ENCODE measurements at places on chromosomes 12 and 14.

DNA sequence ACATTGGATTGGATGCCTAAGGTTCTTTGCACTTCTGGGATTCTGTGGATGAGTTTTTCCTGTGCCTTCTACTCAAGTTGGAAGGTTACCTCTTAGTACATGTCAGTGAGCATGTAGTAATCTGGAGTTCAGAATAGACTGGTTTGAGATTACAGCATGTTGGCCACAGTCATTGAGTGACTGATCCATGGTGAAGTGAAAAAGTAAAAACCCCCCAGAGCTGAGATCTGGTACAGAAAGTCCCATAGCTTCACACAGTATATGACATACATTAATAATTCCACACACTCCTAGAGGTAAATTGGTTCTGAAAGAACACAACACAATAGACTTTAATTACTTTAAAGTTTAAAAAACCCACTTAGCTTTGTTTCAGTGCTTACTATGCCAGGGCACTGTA, 11.9 kb upstream of the CCND2 start:
- no peak for DNase-seq

DNA sequence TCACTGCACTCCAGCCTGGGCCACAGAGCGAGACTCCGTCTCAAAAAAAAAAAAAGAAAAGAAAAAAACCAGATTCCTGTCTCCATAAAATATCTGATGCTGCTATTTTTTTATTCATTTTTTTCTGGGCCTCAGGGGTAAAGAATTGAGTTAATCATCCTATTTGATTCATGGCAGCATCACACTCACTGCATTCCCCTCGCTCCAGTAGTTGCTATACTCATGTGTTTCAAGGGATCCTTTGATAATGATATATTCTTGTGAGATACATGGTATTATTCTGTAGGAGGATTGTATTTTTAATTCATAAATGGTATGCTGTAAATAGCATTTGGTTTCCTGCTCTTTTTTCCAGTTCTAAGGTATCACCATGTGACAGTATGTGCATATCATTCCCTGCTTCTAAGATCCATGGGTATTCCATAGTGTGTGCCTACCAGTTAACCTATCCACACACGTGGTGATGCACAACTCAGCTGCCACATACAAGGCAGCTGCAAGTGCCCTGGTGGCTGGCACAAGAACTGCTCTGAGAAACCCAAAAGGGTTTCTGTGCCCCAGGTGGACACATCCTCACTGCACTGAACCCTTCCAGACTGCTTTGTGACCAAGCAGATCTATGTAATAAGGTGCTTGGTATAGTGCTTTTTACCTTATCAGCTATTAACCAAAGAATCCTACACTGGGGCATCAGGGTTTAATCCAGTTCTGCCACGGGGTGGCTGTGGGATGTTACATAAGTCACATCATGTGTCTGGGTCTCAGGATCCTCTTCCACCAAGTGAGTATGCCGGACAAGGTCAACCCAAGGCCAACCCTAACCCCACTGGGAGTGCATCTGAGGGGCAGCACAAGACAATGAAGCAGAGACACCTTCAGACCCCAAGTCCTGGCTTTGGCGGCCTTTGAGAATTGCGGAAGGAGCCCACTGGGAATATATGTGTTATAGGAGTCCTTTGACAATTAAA, 74.6 kb downstream of the ZFP36L1 start:
- no peak for DNase-seq

GRCh38 chr14:24852312-24853060, 197.5 kb downstream of the STXBP6 start:
- DNase-seq, result no peak

DNA sequence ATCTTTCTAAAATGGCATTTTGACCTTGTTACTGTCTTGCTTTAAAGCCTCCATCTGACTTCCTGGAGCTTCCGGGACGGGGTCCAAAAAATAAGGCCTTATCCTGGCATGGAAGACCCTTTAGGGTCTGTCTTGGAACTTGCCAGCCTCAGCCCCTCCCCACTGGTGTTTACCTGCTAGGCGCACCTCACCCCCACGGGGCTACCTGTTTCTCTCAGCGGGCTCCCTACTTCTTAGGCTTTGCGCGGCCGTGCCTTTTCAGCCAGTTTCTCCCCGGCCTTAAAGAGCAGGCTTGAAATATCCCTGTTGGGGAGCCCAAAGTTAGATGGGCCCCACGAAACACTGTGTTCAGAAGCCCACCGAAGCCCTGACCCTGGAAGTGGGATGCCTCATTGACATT, 5.1 kb downstream of the RTL1 start:
- DNase-seq, result no peak

- no peak for DNase-seq
These were observed 99.0 kb downstream of the RTN1 start for GRCh38 chr14:59771577-59771976.

DNA sequence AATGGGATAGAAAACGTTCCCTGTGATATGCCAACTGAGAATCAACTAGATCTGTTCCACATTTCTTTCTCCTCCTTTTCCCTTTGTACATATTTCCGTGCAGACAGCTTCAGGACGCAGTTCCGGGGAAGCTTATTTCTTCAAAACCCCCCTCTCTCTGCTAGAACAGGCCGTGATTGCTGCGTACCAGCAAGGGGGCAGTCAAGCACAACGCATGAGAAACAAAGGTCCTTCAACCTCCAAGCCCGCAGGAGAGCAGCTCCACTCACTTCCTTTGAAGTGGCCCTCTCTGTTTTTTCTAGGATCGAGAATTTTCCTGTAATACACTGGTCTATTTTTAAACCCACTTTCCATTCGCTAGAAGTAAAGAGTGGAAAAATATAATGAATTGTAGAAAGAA, 80.8 kb downstream of the ZNF664 start:
- no peak for DNase-seq

DNA sequence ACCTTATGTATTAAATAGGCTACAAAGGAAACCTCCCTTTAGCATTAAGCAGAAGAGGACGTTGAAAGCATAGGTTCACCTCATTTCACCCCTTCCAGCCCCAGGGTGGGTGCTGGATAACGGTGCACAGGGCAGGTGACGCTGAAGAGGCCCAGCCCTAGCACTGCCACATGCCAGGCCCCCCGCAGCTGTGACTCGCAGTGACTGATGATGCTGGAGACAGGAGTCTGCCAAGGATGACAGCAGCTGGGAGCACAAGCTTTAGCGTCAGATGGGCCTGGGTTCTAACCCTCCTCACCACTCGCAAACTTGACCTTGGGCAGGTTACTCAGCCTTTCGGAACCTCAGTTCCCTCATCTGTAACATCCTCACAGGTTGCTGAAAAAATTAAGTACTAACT, 76.7 kb downstream of the TBK1 start:
- no peak for DNase-seq

DNA sequence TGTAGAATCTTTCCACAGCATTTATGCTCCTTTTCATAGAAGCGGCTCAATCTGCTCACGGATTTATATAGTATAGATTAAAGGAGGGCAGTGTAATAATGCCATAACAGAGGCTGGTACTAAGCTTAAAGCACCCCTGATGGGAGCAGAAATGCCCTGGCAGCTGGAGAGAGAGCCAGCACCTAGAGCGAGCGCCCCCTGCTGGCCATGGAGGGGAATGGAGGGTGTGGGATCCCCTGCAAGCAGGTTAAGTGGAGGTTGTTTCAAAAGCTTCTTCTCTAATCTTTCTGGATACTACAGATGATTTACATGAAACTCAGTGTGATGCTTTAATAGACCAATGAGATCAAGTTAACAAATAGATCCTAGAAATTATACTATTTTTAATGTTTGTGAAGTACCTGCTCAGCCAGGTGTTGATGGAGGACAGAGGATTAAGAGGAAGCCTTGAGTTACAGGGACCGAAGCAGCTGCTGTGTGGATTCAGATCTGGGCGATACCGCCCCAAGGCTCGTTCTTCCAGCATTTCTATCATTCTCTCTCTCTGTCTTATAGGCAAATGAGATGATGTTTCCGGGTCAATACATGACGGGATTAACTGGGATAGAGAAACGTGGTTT, 1519.3 kb upstream of the TMEM132C start:
- DNase-seq, result peak; percentile 74
